ENCODE measurements at places on chromosomes 12 and 14.

- DNase-seq = no peak
Observed at GRCh38 chr12:58034311-58034710, 92.9 kb downstream of the ATP23 start.

- DNase-seq = no peak
Observed at GRCh38 chr12:89468017-89468416, 56.6 kb downstream of the GALNT4 start.

DNA sequence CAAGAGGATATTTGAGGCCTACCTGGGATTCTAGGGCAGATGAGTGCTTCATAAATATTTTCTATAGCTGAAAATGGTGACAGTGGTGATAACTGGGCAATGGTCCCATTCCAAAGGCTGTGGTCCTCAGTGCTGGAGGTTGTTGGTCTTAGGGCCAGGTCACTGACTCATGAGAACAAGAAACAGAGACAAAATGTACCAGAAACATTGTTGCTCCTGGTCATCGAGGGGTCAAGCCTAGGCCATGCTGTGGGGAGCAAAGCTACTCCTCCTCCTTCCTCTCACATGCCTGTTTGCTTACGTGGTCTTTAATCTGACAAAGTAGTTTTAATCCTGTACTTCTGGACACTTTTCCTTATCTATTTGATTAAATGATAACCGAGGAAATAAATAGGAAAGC, 33.8 kb downstream of the ERG28 start:
- no peak for DNase-seq

GRCh38 chr12:29176941-29177340, 27.9 kb downstream of the FAR2 start:
- no peak for DNase-seq

DNA sequence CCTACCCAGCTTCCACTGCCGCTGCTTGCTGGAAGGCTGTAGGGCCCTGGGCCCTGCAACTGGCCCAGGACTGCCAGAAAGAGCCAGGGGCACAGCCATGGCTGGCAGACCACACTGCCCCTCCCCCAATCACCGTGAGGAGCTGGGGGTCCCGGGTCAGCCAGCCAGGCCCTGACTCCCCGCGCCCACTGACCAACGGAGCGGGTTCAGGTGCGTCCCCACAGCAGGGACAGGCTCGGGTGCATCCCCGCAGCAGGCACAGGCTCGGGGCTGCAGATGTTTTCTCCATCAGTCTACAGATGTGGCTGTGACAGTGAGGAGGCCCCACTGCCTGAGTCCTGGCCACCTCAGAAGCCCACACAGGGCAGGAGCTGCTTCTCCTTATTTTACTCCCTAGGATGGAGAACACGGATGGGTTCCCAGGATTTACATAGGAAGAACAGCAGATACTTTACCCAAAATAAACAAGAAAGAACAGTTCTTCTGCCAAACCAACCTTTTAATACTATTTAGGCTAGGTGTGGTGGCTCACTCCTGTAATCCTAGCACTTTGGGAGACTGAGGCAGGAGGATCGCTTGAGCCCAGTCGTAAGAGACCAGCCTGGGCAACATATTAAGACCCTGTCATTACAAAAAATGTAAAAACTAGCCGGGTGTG, 61.1 kb downstream of the TESC start:
- DNase-seq = no peak

DNA sequence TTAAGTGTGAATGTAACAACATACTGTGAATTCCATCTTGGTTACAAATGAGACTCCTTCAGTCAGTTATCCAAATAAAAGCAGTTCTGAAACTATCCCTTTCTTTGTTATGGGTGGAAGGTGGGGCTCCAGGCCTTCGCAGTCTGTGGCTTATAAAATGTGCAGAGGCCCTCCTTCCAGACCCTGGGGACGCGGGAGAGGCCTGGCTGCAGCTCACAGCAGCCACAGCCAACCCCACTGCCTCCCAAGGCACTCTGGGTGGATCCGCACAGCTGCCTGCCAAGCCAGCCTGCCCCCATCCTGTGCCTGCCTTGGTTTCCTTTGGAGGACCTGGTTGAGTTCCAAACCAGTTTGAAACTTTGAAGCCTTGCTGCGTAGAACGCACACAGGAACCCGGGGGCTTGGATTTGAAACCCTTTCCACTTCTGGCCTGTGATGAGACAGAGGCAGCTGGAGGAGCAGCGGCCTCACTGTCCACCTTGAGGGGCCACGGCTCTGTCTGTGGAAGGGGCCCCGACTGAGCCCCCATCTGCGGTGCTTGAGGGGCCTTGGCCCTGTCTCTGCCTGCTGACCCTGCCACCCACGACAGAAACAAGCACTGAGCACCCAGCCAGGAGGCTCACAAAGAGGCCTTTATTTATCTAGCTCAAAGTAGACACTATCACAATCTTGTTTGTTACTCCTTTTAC, 30.4 kb downstream of the CCNK start:
- no peak for DNase-seq

GRCh38 chr14:52703225-52703624, 3.8 kb upstream of the PSMC6 start:
- DNase-seq = no peak

DNA sequence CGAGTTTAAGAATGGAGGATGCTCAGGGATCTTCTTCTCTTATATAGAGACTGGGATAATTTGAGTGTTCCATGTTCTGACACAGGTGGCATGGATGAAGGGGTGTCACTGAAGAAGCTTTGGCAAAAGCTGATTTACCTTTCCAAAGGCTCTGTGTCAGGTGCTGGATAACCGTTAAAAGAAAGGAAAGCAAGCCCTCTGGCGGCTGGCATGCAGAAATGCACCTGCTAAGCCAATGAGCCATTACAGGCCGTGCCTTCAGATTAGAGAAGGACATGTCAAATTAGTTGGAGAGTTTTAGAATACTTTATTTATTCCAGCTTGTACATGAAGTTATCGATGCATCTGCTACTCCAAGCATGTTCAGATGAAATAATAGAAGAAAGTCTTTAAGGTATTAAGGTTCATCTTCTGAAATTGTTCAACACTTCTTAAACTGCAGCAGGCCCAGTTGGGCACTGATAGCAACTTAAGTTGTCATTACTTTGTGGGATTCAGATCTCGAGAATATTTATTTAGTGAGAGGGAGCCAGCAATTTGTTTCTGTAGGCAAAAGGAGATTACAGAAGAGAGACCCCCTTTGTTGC, 678.2 kb downstream of the NRXN3 start:
- DNase-seq = peak; percentile 28

DNA sequence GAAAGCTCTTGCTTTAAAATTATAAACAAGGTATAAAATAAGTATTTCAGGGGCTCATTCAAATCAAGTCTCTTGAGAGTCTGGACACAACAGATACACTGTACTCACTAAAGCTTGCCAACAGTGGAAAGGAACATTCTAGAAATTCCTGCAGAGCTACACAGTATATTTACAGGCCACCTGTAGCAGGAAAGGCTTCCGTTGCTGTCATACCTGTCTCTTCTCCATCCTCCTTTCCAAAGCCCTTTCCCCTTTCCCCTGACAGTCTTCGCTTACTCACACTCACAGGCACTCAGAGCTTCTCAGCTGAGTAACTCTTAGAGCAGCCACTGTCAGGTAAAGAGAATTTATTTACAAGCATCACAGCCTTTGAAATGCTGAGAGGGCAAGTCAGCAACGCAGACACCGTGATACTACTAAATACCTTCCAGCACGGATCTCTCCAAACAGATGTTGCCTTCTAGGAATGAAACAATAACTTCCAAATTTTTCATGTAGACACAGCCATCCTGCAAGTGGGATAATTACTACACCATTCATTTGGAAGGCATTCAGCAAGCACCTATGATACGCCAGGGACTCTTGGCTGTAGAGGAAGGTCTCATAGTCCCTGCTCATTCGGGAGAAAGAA, 167.9 kb downstream of the FOXN3 start:
- no peak for DNase-seq

DNA sequence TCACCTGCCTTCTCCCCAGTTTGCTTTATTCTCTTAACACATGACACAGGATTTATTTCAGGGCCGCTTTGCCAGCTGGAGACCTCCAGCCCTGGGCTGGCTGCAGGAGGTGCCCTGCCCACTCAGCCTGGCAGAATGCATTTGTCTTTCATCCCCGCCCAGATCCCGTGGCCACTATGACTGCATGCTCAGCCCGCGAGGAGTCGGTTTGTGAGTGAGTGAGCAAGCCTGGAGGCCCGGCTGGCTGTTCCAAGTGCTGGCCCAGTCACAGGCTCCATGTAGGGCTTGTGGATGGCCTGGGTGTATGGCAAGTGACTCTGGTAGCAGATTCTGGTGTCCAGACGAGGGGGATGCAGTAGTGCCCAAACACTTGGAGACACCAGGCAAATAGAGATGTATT, 2.1 kb downstream of the TDP1 start:
- no peak for DNase-seq

DNA sequence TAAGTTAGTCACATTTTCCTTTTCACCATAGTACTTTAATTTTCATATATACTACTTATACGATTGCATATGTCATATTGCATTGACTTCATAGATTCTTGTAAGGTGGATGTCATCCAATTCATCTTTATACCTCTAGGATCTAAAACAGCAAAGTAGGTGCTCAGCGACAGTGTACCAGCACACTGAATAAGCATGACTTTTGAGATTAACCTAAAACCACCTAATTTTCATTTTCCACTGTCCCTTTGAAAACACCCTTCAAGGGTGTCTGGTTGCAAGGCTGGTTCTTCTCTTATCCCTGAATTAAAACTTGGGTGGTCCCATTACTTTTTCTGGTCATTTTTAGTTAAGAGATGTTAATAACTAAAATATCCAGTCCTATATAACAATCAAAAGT, 4.4 kb downstream of the GPR19 start:
- DNase-seq = no peak

DNA sequence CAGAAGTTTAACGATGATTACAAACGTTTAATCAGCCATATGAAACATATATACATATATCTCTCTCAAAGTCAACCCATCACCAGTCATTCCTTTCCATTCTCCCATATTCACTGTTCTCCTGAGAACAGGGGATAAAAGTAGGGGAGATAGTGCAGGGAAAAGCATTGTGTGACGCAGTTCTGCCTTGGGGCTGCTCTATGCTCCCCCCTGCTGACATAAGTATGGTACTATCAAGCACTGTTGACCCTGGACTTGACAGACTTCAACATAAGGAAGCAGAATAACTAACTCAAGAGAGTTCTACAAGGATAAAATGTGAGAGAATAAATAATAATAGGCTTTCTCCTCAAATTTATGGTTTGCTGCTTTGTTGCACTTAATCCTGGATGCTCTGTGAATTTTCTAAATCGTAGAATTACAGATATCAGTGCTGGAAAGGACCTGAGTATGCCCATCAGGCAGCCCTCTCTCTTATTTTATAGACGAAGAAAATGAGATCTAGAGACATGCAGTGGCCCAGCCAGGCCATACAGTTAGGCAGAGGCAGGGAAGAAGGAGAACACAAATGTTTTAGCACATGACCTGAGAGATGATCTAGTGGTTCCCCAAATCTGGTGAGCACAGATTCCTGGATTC, 87.2 kb downstream of the SCN8A start:
- DNase-seq = no peak

GRCh38 chr12:1797991-1798640, 22.2 kb upstream of the LRTM2 start:
- DNase-seq = no peak

DNA sequence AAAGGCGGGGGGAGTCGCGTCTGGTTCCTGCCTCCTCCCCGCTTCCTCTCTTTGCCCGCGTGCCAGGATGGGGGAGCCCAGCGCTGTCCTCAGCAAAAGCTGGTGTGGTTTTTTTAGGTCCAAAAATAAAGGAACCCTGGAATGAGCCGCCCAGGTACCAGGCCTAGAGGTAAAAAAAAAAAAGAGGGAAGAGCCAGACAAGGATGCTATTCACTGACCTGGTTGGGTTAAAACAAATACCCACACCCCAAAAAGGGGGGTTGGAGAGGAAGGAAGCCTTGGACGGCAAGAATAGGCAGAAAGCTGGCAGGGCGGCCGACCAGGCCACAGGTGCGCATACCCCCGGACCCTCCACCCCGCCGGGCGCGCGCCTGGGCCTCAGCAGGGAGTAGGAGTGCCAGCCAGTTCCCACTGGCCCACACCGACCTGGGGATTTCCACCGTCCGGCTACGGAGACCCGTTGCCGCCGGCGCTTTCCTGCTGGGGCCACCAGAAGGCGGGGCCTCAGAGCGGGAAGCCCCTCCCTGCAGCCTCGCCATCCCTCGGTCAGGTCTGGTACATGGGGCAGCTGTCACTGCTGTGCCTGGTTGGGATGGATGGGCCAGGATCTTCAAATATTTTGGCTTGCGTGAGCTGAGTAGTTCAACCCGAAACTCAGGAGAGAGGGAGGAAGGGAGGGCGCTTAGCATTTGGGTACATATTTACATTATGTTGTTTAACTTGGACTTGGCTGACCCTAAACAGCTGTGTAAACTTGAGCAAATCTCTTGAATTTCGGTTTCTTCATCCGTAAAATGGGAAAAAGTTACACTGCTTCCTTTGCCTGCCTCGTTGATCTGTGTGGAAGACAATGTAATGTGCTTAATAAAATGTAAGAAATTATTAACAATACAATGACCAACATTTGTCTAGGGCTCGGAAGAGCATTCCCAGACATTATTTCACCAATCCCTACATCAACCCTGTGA, 5.4 kb upstream of the IRF2BPL start:
- DNase-seq = peak; percentile 95

DNA sequence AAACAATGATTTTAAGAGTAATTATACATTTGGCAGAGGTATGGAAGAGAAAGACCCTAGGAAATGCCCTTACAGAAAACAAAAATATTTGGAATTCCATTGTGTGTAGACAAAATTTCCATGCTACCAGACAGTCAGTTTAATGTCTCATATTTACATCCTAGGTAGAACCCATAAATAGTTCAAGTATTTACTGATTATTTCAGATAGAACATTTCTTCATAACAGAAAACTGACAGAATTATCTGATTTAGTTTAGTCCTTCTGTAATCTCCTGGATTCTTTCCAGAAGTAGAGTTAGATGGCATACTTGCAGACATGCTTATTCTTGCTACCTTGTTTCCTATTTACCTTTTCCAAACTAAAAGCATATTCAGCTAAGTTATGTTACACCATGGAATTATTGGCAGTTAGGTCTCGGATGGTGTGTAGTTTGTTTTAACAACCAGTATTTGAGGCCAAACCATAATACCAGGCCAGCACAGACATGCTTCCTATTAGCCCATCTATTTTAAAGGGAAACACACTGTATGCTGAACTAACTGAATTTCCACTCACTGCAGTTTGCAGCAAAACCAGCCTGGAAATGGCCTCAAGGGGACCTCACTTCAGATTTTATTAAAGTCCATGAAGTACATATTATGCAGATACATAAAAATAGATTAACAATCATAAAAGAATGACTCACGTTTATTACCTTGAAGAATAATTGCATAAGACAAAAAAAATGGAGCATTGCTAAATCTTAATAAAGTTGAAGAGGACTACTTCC, 126.6 kb upstream of the LRIG3 start:
- no peak for DNase-seq

DNA sequence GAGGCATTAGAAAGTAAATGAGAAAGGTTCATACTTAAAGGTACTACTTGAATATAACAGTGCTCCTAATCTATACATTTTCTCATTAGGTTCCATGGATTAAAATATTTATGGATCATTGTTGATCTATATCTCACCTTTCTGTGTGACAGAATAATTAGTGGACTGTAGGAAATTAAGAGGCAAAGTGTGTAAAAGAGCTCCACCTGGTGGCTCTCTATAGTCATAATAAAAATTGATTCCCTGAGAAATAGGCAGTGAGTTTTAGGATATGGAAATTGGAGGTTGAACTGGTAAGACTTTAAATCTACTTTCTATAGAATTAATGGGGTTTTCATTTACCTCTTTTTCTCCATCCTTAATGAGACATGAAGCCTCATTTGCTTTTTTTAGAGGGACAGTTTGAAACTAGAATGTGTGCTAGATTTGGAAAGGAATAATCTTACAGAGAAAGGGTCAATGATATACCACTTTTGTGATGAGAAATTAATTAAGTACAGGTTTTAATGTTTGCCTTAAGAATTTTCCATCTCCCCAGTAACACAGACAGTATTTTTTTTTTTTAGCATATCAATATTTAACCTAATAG, 11.8 kb upstream of the DERA start:
- no peak for DNase-seq
